CD4-positive, alpha-beta T cell (primary cell): ENCODE measurements at places on chromosomes 7 and 10. TPM values are rescaled to one million over a fixed set of nuclear protein-coding genes. Genes with fewer than 3 reads are reported as not detected.

GRCh38 chr10:92742331-92743228 is 52.8 kb downstream of the HHEX start:
- no peak for DNase-seq

DNA sequence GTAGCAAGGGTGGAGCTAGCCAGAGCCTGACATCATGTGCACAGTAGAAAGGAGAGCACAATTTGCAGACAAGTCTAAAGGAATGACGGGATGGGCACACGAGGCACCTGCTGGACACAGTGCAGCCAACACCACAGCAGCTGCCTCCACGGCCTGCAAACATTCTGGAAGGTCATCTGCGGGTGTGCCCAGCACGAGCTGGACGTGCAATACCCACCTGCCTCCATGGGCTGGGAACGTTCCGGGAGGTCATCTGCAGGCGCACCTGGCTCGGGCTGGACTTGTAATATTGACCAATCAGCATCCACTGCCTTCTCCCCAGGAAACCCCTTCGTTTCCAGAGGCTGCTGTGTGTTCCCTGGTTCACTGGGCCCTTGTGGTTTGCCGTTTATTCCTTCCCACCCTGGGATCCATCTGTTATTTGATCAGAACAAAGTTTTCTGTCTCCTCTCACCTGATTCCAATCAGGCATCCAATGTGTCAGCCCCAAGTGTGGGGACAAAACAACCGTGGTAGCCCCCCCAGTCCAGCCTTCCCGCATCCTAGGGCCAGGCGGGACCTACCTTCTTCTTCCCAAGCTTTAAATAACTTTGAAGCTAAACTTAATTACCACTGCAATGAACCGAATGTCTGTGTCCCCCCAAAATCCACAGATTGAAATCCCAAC is 243.4 kb upstream of the PPP2R2D start:
- no peak for DNase-seq

DNA sequence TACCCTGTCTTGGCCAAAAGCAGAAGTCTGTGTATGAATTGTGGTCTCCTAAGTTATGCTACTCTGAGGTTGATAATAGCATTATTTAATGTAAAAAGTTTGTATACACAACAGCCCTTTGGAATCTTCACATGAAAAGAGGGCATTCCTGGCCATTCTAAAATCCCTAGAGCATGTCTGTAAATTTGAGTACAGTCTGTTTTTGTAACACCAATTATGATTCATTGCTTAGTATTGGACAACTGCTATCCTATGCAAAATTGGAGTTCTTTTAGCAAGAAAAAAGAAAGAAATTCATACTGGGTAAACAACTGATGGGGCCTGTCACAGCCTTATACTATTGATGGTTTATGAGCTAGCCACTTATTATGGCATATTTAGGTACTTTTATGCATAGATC is 10.2 kb downstream of the CUTC start:
- no peak for DNase-seq

GRCh38 chr7:68107968-68108367 is 1111.3 kb downstream of the TYW1 start:
- DNase-seq: no peak

- DNase-seq: no peak
Measured at GRCh38 chr10:93464776-93465388, 17.3 kb downstream of the MYOF start.

GRCh38 chr7:105874055-105874454 is 2.3 kb downstream of the ATXN7L1 start:
- DNase-seq: no peak

GRCh38 chr10:61390851-61391250 is 62.3 kb downstream of the TMEM26 start:
- no peak for DNase-seq

DNA sequence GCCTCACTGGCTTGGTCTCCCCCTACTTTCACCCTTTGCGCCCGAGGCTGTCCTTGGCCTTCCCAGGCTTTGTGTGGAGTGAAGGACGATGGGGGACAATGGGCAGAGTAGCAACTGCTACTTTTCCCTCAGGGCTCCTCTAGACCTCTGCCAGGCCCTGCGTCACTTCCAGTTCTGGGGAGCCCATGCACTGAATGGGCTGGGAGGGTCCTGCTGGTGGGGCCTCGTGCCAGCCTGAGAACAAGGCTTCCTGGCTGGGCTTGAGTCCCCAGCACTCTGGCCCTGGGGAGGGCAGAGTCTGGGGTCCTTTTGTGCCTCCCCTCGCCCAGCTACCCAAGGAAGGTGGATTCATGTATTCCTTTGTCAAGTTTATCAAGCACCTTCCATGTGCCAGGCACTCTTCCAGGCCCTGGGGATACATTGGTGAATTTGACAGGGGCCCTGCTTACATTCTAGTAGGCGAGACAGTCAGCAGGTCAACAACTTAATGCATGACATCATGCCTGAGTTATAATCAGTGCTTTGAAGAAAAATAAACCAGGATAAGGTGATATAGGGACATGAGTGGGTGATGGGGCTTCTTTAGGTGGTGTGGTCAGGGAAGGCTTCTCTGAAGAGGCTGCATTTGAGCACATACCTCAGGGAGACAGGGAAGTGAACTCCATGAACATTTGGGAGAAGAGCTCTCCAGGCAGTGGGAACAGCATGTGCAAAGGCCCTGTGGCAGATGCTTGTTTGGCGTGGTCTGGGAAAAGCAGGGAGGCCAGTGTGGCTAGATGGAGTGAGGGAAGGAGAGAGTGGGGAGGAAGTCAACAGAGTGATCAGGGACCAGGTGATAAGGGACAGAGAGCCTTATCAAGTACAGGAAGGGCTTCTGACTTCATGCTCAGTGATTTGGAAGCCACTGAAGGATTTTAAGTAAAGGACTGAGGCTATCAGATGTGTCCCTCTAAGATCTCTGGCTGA is 14.1 kb downstream of the ZMIZ1 start:
- DNase-seq: no peak

GRCh38 chr7:155234158-155234492 is 63.6 kb upstream of the INSIG1 start:
- no peak for DNase-seq

GRCh38 chr10:117107238-117107637 is 30.8 kb downstream of the VAX1 start:
- no peak for DNase-seq

DNA sequence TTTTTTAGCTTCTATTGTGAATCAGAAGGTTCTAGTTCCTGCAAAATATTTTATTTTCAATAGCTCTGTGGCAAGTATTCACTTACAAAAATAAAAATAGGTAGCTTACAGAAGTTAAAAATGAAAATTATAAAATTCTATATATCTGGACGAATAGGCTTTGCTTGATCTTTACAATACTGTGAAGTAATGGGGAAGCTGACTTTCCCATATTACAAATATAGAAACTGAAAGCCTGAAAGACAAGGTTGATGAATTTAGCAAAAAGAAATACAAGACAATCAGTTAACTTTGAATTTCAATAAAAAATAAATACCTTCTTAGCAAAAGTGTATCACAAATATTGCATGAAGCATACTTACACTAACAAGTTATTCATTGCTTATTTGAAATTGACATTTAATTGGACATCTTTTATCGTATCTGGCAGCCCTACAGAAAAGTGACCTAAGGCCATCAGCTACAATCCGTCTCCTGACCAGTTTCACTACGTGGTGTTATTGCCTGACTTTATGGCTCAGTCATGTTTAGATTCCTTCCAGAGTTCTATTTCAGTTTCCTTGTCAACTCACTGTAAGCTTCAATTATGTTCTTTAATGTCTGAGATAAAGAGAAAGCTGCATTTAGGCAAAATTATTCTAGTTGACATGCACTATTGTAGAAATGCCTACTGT is 310.5 kb upstream of the HGF start:
- no peak for DNase-seq

DNA sequence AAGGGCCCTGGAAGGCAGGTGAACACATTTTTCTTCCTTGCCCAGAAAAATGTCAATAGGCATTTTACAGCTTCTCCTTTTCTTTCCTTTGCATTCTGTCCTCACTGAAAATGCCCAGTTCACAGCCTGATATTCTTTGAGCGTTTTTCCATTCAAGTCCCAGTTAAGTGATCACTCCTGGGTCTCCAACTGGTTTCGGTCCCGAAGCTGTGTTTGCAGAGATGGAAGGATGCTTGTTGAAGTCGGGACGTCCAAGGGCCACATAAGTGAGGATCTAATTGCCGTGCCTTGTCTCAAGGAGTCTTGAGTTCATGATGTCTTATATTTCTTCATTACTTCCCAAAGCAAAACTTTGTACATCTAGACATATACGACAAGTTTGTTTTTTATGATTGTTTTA is 208.7 kb upstream of the PRKCQ start:
- no peak for DNase-seq

DNA sequence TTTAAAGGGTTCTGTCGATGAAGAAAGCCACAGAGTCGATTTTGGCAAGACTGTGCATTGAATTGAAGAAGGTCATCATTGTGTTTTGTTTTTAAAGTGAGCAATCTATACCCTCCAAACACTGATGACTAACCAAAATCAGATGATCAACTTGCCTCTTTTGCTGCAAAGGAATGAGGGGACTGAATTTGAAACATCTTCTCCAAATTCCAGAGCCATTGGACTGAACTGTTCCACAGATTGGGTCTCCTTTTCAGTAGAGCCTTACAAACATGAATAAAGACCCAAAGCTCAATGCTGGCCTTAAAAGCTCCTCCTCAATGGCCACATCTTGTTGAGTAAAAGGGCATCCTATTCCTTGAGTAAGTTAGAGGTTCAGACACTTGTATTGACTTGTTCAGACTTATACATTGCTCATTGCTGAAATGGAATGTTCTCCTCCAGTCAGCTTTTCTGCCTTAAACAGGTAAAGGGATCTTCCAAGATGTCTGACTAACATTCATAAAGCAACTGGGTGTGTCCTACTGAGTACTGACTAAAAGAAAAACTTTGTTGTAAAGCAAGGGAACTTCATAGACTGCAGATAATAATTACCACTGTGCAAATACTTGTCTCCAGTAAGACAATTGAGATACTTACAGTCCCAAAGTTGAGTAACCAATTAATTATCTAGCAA is 630.6 kb downstream of the KCNMA1 start:
- DNase-seq: no peak

GRCh38 chr10:96125142-96125515 is 5.0 kb upstream of the ZNF518A start:
- DNase-seq: no peak

DNA sequence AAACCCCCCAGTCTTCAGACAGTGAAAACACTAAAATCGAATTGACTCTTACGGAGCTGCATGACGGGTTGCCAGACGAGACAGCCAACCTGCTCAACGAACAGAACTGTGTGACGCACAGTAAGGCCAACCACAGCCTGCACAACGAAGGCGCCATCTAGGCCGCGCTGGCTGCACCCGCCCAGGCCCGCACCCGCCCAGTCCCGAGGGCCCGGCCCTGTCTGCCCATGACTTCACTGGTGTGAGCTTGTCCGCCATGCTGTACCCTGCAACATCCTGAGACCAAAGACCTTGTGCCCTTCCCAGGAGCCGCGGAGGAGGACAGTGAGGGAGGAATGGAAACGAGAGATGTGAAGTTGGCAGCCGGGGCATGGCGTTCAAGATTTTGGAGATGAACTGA is 116.1 kb downstream of the NT5C2 start:
- DNase-seq: no peak

DNA sequence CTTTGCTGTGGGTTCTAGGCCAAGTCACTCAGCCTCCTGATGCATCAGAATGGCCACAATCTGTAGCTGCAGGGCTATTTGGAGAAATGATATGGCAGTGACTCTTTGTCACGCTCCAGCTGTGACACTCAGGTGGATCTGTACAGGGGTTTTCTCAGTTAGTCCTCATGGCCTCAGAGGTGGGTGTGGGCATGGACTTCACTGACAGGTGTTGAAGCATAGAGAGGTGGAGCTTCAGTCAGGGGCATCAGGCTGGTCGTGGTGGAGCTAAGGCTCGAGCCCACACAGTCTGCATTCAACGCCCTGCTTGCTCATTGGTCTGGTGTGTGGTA is 21.2 kb downstream of the PALD1 start:
- no peak for DNase-seq

DNA sequence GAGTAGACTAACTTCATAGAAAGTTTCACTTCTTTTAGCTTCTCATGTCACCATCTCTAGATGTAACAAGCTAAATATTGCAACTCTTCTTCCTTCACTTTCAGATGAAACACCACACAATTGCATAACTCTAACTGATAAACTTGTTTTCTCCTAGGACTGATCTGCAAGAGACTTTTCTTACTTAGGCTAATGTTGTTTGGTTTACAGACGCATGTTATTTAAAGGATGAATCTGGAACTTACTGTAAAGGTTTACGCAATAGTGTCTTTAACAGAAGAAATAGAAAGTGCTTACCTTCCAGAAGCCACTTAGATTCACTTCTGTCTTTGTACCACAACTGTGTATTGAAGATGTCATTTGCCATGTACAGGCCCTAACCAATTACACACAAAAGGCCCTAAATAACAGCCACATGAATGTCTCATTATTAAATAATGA is 22.1 kb upstream of the ZC3HAV1 start:
- DNase-seq: no peak

- DNase-seq: no peak
Measured at GRCh38 chr7:1236132-1236661, 3.5 kb downstream of the UNCX start.

DNA sequence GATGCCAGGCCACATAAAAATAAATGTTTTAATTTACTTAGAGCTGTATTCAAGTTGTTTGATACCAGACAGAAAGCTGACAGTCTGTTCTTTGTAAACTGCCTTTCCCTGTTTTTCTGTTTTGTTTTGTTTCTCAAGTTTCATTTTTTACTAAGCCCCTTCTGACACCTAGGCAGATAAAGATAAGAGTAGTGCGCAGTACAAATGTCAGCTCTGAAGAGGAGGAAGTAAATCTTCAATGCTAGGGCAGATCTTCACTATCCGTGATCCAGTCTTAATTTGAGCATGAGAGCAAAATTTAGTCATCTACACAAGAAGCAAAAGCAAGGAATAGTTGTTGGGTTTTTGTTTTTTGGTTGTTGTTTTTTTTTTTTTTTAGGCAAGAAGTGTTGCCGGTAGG is 27.3 kb downstream of the MTURN start:
- DNase-seq: no peak

GRCh38 chr7:22176791-22177412 is 180.1 kb downstream of the RAPGEF5 start:
- no peak for DNase-seq

DNA sequence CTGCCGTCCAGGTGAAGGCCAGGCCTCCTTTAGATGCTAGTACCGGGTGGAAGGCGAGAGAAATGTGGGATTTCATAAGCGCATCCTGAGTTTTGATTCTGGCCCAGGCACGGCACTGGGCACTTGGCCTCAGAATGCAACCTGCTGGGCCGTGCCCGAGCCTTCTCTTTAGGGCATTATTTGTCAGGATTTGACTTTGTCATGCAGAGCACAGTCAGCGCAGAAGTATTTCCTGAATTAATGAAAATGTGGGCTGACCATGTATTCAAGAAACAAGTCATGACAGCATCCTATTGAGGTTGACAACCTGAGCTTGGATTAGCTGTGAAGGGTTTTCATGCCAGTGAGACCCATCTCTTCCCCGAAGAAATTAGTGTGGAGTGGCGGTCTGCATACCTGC is 34.4 kb downstream of the RCC1L start:
- DNase-seq: no peak

Gene FRAT1
- 45.5 TPM for total RNA-seq

Gene PTF1A
- not detected for total RNA-seq

Gene CYP26A1
- total RNA-seq: not detected

Gene GLI3
- 0.36 TPM for total RNA-seq

Gene RBP3
- not detected for total RNA-seq

Gene MOGAT3
- 0.11 TPM for total RNA-seq

Gene AKR1B1
- total RNA-seq: 60.6 TPM

Gene MPP7
- 30.4 TPM for total RNA-seq

Gene CHRM2
- total RNA-seq: not detected

Gene RPEL1
- total RNA-seq: not detected

Gene ADD3
- total RNA-seq: 273 TPM

Gene GAD2
- not detected for total RNA-seq

Gene FKBP6
- not detected for total RNA-seq
